Kidney capillary endothelial cell (primary cell): ENCODE measurements at places on chromosomes 2 and 18.
A peak's percentile ranks its signal among the peaks of the same experiment; 100 is the strongest.

DNA sequence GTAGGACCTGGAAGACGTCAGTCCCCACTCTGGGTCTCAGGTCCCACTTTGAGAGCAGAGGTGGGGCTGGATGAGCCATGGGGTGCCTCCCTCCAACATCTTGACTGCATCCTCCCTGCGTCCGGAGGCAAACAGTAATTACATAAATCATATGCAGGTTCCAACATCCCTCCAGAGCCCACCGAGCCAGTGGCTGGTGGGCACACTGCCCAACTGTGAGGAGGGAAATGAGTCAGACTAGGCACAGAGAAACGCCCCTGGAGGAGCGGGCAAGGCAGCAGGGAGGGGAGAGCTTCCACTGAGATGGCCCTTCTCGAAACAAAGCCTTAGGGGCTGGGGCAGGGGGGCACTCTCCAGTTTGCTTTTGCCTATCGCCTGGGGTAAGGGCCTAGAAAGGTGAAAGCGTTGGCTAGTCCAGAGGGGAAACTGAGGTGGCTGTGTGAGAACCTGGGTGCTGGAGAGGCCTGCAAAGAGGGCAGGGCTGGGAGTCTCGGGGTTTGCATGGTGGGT lies 168.2 kb upstream of the MYCN start:
- no peak for DNase-seq

DNA sequence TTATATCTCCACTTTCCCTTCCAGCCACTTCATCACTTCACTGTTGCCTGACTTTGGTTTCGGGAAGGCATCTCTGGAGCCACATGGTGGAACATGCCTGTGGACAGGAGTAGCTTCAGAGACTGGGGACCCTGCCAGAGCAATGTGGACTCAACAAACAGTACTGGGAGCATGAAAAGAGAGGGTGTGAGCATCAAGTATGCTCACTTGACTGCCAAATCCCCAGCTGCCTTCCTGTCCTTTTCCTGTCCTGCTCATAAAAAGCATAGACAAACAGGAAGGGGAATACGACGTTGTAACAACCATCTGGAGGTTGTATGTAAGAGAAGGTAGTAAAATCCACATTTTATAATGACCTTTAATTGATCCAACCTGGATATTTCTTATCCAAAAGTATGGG lies 61.3 kb upstream of the CSRNP3 start:
- DNase-seq: peak; percentile 33

DNA sequence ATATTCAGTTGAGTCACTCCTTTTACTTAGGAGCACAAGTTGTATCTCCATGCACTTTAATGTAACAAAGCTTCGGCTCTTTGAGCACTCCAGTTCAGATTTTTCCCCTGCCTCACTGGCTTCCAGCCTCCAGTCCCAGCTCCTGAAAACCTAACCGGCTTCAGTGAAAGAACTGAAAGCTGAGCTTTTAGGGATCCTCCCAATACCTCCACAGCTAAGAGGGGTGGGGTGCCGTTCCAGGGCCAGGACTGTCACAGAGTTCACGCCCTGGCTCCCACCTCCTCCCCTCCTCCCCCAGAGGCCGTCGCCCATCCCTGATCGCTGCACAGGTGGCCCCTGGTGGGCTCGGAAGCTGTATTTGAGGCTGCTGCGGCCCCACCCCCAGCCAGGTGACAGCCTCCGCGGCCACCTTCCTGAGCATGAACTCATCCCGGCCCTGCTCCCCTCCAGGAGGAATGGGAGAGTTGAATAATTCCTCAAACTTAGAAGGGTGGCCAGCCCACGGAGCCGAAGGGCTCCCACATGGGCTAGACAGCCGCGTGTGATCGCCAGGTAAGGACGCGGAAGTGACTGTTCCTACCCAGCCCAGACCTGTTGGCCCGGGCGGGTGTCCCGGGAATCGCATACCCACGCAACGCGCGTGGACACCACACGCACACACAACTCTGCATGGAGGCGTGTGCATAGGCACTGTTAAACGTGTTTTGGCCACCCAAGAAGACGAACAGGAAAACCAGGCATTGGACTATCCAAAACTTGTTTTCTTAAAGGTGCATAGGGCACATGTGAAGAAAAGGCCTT lies 1.8 kb downstream of the MYO5B start:
- DNase-seq: no peak

DNA sequence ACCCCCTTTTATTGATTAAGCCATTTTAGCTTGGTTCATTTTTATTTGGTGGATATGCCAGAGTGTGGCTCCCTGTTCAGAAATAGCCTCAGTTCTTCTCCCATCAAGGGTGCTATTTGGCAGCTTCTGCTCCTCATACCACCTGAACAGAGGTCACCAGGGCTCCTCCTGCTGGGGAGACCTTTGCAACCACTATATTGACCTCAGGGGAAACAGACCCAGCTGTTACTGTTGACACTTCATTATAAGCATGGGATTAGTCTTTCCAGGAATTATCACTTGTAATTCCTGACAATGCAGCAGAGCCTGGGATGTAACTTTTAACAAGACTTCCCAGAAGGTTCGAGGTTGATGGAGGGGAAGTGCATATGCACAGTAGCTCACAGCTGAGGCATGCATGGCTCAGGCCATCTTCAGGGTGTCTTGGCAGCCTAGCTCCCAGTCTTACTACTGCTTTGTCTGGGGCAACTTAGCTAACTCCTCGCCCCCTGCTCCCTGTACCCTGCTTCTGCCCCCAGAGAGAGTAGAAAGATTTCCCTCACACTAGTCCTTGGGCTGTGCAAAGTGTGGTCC lies 239.4 kb upstream of the SPRED2 start:
- no peak for DNase-seq
